Renal pelvis (tissue), 12 donors: ENCODE measurements at places on chromosomes 2 and 18.

DNA sequence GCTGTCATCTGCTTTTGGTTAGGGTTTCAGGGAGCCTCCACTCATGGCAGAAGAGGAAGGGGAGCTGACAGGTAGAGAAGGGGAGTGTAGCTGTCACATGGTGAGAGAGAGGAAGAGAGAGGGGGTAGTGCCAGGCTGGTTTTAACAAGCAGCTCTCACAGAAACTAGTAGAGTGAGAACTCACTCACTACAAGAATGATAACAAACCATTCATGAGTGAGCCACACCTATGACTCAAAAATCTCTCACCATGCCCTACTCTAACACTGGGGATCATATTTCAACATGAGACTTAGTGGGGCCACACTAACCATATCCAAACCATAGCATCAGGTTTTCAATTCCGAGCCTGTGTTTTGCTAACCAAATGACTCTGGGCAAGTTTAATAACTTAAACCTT, 274.9 kb upstream of the VWC2L start:
- no peak for DNase-seq

DNA sequence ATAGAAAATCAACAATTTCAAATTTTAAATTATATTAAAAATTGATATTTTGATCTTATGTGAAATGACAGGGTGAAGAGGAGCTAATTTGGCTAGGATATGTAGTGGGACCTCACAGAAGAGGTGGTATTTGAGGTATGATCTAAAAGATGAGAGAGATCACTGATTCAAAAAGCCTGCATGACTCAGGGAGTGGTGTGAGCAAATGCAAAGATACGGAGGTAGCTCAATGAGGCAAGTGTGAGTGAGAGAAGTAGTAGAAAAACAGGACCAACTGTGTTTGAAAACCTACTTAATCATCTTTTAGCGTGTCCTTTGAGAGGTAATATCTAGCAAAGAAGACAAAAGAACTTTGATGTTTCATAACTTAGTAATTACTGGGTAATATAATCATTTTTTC, 557.5 kb downstream of the DSC3 start:
- no peak for DNase-seq

- DNase-seq, result no peak
Observed at GRCh38 chr2:1406434-1406833, 6.8 kb upstream of the TPO start.

GRCh38 chr2:174623106-174623637, 25.6 kb upstream of the WIPF1 start:
- DNase-seq, result no peak

DNA sequence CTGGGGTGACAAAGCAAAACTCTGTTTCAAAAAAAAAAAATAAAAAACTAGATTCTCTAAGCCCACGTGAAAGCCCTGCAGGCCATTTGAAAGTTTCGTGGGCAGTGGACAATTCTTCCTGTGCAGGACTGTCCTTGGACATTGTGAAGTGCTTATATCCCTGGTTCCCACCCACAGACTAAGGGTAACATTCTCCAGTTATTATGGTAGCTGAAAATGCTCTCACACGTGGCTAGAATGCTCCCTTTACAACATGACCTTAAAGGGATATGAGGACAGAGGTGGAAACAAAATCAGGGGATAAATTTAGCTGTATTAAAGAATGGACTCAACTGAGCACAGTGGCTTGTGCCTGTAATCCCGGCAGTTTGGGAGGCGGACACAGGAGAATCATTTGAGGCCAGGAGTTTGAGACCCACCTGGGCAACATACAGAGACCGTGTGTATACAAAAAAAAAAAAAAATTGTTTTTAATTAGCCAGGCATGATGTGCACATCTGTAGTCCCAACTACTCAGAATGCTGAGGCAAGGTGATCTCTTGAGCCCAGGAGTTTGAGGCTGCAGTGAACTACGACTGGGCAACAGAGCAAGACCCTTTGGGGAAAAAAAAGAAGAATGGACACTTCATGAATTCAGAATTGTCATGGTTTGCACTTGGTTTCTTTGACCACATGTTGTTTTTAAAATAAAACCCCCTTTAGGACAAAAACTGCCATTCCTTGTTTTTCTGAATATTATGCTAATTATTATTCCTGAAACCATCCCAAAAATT, 167.9 kb downstream of the MGAT5 start:
- DNase-seq, result no peak

DNA sequence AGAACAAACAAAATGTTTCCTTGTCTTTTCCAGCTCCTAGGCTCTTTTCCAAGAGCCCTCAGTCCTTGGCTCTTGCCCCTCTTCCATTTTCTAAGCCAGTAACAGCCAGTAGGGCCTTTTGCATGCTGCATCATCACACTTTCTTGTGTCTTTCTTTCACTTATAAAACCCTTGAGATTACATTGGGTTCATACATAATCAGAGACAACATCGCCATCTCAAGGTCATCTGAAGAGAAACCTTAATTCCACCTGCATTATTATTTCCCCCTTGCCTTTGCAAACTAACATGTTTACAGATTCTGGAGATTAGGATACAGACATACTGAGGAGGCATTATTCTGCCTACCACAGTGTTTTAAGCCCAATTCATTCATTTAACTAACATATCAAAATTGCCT, 697.3 kb downstream of the TRIB2 start:
- no peak for DNase-seq

DNA sequence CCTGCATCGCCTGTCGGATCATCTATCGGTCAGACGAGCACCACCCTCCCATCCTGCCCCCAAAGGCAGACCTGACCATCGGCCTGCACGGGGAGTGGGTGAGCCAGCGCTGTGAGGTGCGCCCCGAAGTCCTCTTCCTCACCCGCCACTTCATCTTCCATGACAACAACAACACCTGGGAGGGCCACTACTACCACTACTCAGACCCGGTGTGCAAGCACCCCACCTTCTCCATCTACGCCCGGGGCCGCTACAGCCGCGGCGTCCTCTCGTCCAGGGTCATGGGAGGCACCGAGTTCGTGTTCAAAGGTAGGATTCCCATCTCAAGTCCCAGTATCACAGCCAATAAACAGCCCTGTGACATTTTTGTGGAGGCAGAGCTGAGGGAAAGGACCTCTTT, 31.0 kb downstream of the APCDD1 start:
- DNase-seq, result no peak

GRCh38 chr2:63122921-63123320, 72.3 kb downstream of the OTX1 start:
- no peak for DNase-seq

DNA sequence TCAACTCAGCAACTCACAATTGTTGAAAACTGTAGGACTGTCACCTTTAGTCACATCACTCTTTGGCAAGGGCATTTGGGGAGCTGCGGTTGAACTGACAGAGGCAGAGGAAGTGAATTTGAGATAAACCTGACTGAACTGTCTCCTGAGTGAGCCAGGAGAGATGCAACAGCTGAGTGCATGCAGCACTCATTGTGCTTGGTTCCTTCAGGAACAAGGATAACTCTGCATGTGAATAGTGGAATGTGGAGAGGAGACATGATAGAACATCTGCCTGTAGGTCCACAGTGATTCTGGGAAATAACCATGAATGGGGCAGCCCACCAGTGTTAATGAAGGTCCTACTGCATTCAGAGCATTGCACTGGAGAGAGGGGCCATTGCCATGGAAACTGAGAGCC, 494.7 kb downstream of the STK39 start:
- no peak for DNase-seq

DNA sequence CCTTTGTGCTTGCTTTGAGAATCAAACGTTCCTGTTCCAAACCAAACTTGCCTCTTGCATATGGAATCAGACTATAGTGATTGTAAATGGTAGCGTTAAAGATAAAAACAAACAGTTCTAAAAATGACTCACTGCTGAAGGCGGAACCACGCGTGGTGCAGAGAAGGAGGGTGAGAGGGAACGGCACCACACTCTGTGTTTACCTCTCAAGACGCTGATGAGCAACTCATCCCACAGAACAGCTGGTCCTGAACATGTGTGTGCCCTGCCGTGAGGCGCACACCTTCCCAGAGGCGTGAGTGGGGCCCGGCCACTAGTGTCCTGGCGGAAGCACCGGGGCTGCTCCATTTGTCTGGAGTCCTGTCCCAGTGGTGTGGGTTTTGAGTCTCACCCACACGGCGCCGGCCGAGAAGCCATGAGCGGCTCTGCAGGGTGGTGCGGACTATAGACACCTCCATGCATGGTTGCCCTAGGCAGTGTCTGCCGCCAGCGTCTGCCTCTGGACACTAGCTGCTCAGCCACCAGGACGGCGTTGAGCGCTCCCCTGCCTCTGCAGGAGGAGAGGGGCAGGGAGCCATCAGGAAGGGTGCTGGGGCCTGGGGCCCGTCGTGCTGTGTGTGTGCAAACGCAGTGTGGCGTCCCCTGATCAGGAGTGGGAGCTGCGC, 52.1 kb downstream of the NFATC1 start:
- DNase-seq, result no peak
